Cerebellar cortex (tissue), 1 donor: ENCODE measurements at places on chromosomes 2 and 18.

DNA sequence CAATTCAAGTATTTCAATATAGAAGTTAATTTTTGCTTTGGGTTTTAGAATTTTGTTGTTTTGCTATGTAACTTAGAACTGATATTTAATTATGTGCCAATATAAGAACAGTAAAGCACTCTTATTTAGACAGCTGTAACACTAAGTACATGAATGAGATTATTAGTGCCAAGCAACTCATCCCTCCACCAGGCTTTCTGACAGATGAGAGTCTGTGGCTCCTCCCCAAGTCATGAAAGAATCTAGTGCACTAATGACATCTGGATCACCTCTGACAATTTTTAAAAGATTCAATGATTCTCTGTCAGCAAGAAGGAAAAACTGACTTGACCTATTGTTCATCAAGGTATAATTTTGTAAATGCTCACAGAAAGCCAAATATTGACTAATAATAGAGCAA, 67.8 kb downstream of the TMEFF2 start:
- DNase-seq = no peak

GRCh38 chr2:198072655-198073054, 268.3 kb downstream of the PLCL1 start:
- no peak for DNase-seq

DNA sequence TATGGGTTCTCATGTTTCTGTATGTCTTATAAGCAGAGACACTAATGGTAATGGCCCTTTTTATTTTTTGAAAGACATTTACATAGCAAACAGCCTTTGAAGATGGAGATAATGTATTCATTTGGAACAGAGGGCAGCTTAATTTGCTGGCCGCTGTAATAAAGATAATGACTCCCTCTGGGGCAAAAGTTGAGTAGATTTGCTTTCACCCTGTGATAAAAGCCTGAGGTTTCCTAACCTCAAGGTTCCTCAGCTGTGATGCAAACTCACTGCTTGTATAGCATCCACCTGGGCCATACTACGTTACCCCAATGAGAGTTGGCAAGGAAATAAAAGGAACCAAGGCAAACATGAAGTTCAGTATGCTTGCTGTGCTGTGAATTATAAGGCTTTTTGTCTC, 54.8 kb downstream of the TEX51 start:
- no peak for DNase-seq

DNA sequence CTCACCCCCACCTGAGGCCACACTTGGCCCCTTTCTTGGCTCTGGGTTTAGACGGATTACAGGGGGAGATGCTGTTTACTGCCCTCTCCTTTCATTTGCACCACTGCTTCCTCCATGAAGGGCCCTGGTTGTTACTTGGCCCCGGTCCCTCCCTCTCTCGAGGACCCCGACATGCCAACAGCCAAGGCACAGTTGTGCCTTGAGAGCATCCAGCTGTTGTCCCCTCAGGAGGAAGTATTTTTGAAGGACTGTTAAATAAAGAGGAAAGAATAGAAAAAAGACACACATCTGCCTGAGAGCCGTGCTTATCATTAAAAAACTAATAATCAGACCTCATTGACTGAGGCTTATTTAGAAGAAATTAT, 44.0 kb downstream of the ITGB1BP1 start:
- no peak for DNase-seq

DNA sequence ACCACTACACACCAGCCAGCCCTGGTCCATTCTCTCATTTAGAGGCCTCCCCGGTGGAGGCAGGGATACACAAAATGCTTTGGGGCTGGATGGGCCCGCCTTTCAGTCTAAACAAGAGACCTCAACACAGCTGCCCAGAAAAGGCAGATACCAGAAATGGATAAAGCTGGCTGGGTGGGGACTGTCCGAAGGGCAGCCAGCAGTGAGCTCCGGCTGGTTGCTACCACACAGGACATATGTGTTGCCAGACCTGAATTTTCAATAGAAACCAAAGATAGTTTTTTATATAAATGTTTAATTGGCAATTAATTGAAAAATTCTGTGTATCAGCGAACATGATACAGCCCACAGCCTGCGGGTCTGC, 1.4 kb downstream of the GPBAR1 start:
- DNase-seq = no peak

- DNase-seq = no peak
Observed at GRCh38 chr2:3024401-3024935, 353.1 kb downstream of the EIPR1 start.

DNA sequence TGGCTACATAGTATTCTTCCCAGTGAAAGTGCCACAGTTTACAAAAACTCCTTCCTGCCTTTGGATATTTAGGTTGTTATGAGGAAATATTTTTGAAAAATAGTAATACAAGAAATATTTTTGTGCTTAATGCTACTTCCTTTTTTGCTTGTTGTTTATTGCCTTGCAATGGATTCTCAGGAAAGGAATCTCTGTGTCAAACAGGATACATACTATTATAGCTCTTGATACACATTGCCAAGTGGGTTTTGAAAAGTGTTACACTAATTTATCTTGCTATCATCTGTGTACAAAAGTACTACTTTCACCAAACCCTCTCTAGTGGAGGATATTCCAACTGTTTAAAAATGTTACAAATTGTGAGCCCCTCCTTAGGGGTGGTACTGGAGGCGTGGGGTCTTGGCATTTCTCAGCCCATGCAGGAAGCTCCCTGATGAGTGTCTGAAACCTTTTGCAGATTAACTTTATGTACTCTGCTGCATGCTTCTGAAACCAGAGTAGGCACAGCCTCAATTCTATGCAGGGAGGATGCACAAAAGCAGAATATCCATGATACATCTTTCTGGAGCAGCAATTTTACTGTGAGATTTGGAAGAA, 54.5 kb downstream of the EVA1A start:
- no peak for DNase-seq

DNA sequence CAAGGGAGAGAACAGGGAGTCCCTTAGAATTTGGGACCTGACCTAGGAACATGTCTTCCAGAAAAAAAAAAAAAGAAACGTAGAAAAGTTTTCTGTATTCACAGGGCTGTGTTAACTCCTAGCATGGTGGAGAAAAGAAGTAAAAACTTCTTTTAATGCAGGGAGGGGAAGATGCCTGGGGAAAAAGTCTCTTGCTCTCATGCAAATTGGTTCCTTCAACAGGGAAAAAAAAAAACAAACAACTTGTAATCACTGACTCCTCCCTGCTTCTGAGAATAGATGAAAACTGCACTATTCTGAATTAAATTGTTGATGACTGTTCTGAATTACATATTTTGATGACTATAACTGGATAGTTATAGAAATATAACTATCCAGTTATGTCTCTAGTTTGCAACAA, 933.2 kb downstream of the TRIB2 start:
- DNase-seq = no peak

DNA sequence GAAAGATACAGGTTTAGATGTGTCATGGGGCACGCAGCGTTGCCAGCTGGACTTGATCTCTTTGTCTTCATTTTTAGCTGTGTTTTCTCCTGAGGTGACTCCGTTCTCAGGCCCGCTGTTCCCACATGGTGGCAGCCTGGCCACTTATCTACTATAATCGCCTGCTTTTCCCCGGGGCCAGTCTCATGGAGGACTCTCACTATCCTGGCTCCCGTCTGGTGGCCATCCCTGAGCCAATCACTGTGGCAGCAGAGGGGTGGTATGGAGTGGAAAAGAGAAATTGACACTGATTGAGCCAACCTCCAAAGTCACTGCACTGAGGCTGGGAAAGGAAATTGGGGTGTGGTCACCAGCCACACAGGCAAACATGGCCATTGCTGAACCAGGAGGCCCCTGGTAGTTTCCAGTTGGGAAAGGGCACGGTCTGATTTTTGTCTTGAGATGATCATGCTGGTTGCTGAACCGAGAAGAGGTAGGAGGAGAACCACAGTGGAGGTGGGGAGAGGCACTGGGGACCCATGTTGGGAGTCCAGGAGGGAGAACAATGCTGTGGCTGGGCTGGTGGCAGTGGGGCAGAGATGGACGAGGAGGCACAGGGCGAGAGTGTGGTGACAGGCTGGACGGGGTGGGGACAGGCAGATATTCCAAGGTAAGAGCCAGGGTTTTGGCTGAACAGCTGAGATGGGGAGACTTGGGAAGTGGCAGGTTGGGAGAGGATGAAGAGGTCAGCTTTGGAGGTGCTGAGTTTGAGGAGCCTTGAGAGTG, 45.6 kb downstream of the KCNIP3 start:
- no peak for DNase-seq

DNA sequence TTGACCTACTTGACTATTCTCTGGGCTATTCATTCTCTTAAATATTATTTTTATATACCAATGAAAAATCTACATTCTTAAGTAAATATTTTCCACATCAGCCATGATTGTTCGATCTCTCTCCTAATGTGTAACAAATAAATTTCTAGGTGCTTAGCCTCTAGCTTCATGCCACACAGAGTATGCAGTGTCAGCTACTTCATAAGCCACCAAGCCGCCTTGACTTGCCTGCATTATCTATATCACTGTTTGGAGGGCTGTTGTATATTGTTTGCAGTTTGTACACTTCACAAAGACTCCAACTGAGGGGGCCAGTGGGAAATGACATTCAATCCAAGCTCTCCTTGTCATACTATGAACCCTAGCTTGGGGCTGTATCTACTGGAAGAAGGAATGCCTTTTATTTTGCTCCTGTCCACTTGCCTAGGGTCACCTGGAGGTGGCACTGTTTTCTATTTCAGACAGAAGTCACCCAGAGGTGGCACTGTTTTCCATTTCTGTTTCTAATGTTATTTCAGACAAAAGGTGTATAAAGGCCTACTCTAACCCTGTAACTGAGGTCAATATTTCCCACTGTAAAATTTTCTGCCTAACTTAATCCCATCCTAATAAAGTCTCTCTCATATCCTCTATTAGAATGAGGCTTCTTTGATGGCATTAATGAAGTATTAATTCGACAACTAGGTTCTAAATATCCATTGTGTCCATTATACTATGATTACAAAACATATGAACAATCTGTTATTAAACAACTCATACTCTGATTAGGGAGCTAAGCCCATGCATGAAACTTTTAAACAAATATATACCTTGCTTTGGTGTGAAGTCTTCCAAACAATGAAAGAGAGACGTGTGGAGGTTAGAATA, 36.4 kb downstream of the COL5A2 start:
- DNase-seq = peak; percentile 42

GRCh38 chr2:152534460-152535135, 182.7 kb downstream of the PRPF40A start:
- DNase-seq = no peak

GRCh38 chr2:232802091-232802490, 25.7 kb upstream of the KCNJ13 start:
- no peak for DNase-seq

DNA sequence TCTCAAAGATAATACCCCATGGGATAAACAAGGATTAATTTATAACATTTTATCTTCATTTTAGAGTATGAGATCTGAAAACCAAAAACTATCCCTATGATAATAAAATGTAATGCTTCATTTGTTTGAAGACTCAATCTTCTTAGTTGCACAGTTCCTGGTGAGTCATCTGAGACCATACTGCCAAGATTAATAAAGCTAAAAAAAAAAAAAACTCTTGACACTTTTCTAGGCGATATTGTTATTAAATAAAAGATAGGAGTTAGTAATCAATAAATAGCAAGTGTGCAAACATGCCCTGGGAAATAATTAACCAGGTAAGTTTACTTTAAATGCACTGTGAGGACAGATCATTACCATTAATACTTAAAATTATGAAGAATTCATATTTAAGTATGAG, 83.9 kb downstream of the RPE start:
- DNase-seq = no peak

- DNase-seq = no peak
Observed at GRCh38 chr2:98654699-98655495, 46.5 kb downstream of the UNC50 start.

DNA sequence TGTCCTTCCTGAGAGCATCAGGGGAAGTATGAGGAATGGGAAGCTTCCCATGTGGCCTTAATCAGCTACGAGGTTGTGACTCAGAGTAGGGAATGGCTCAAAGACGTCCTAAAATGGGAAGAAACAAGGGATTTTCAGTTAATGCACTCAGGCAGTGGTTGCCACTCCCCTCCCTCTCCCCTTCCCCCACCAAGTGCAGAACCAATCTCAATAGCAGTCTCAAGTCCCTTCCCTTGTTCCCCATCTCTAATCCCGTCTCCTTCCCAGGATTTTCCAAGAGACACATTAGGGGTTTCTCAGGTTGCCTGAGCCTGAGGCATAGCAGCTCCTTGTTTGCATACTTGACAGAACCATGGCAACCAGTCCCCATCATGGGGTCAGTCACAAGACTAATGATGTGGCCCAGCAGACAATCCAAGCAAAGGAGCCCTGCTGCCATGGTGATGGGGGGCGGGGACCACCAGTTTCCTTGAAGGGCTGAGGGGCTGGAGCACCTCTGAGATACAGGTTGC, 18.2 kb upstream of the RESP18 start:
- no peak for DNase-seq

- DNase-seq = no peak
Observed at GRCh38 chr2:226037526-226037925, 638.0 kb downstream of the NYAP2 start.

GRCh38 chr2:72923833-72924352, 6.6 kb downstream of the EMX1 start:
- no peak for DNase-seq

DNA sequence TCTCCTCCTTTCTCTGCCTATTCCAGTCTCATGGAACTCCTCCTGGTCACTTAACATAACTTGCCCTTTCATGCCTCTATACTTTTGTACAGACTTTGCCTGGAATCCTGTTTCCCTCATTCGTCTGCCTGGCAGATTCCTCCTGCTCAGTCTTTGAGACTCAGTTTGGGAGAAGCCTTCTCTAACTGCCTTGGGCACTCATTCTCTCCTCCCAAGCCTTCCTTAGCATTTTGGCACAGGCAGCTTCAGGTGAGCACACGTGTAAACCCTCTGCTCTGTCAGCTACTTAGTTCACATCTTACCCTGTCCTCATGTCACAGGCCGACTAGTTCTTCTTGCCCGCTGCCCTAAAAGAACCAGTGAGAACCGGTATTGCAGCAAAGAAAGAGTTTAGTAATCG, 6.0 kb upstream of the FAM98A start:
- DNase-seq = no peak
